Spleen (tissue), 13 donors: ENCODE measurements at places on chromosomes 1 and 21. TPM values are rescaled to one million over a fixed set of nuclear protein-coding genes. Genes with fewer than 3 reads are reported as not detected.

Gene TSPEAR
- 0.22 TPM for total RNA-seq

Gene KRTAP11-1
- total RNA-seq: not detected

Gene NPPB
- total RNA-seq: not detected

Gene CD84
- total RNA-seq: 70.4 TPM
